ENCODE measurements at places on chromosomes 12 and 14. TPM values are rescaled to one million over a fixed set of nuclear protein-coding genes. Genes with fewer than 3 reads are reported as not detected.

IL26 gene
- total RNA-seq, result 0.35 TPM

GPR137C gene
- total RNA-seq, result 0.85 TPM

PELI2 gene
- 1.1 TPM for total RNA-seq

KRT3 gene
- total RNA-seq, result not detected

ANO4 gene
- total RNA-seq, result not detected

ACOT6 gene
- total RNA-seq, result not detected

NT5DC3 gene
- total RNA-seq, result 5.3 TPM

KRT6C gene
- not detected for total RNA-seq

TUNAR gene
- total RNA-seq, result not detected

MYO1H gene
- not detected for total RNA-seq

DDX23 gene
- 146 TPM for total RNA-seq

GARIN6 gene
- not detected for total RNA-seq

NXPH4 gene
- total RNA-seq, result 0.68 TPM

LYZ gene
- 0.21 TPM for total RNA-seq

FGF6 gene
- not detected for total RNA-seq

RPL10L gene
- not detected for total RNA-seq

C3AR1 gene
- total RNA-seq, result 10.7 TPM

KRT80 gene
- not detected for total RNA-seq

CELA1 gene
- not detected for total RNA-seq

ADAM20 gene
- 0.16 TPM for total RNA-seq

DEPDC4 gene
- 2.5 TPM for total RNA-seq

RASAL1 gene
- not detected for total RNA-seq

APEX1 gene
- 179 TPM for total RNA-seq

PLEKHG7 gene
- not detected for total RNA-seq

INF2 gene
- 63.6 TPM for total RNA-seq

ATP23 gene
- total RNA-seq, result 21.0 TPM

PEX5 gene
- 15.3 TPM for total RNA-seq

GALNT16 gene
- 0.16 TPM for total RNA-seq

ING4 gene
- total RNA-seq, result 26.3 TPM

IFNG gene
- total RNA-seq, result 25.7 TPM

TRHDE gene
- not detected for total RNA-seq

RTN1 gene
- total RNA-seq, result not detected

EXOC3L4 gene
- total RNA-seq, result not detected

OVCH1 gene
- total RNA-seq, result not detected

TAS2R46 gene
- total RNA-seq, result 0.73 TPM

TAS2R42 gene
- total RNA-seq, result not detected

CEBPE gene
- total RNA-seq, result not detected

VWF gene
- total RNA-seq, result 0.02 TPM

SLC16A7 gene
- total RNA-seq, result 14.5 TPM

CDCA3 gene
- 125 TPM for total RNA-seq

ST8SIA1 gene
- total RNA-seq, result 4.6 TPM

TAS2R43 gene
- total RNA-seq, result 0.53 TPM

SINHCAF gene
- total RNA-seq, result 120 TPM

CLEC4C gene
- total RNA-seq, result not detected

RNU4-1 gene
- 2,122 TPM for total RNA-seq

MYF5 gene
- total RNA-seq, result not detected

KCNK10 gene
- total RNA-seq, result not detected
